Coronary artery (tissue), 2 donors: ENCODE measurements at places on chromosomes 4 and X.

DNA sequence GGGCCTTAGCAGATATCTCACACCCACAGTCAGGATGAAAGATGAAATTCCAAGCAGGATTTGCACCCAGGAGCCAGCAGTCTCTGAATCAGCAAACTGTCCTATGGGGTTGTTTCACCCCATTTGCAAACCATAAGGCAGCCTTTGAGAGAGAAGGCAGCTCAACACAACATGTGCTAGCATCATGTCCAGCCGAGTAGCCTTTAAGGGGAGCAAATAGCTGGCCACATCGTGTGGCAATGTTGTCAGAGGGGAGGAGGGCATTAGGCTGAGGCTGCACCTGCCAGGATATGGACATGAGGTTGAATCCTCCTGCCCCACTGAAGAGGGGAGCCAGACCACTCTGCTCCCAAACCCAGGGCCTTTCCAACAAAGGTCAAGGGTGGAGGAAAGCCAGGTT lies 20.6 kb upstream of the PJA1 start:
- peak; percentile 36 for DNase-seq

DNA sequence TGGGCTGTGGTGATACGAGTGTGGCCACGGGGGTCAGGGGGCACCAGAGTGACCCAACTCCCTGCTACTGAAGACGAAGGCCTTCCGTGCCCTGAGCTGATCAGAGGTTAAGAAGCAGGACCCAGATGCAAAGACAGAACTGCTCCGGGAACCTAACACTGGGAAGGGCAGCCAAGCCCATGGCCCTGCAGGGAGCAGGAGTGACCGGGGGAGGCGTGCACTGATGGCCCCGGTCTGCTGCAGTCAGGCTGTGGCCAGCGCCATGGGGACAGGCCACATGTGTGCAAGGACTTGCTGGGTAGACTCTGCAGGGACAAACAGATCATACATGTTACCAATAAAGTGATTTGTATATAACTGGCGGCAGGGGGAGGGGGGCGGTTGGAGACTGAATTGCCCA lies 74.6 kb downstream of the ACOX3 start:
- DNase-seq: no peak

- no peak for DNase-seq
Observed at GRCh38 chrX:101564651-101565050, 14.3 kb downstream of the ARMCX1 start.

DNA sequence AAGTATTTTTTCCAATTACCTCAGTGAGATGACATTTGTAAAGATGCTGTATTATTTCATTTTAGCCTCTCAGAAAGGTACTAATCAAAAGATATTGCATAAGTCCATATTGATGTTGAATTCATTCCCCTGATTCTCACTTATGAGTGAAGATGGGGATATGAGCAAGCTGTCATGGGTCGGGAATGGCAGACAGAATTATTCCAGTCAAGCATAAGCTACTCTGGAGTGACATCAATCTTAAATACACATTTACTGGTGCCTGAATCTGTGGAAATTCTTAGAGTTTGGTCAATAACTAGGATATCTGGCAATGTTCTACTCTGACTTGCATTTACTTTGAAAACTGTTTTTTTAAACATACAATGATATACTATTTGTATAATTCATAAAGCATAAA lies 283.8 kb upstream of the PCDH7 start:
- no peak for DNase-seq

- DNase-seq: no peak
Observed at GRCh38 chr4:136002316-136002715, 1530.0 kb downstream of the PCDH18 start.

- no peak for DNase-seq
Observed at GRCh38 chr4:184620212-184620867, 28.9 kb downstream of the CASP3 start.

- DNase-seq: no peak
Observed at GRCh38 chr4:4480685-4481398, 61.0 kb downstream of the STX18 start.

- DNase-seq: no peak
Observed at GRCh38 chrX:44674906-44675305, 132.2 kb upstream of the FUNDC1 start.
